ENCODE measurements at places on chromosomes 16 and 17.

GRCh38 chr17:81222620-81222905, 202 bp downstream of the CEP131 start:
- DNase-seq = no peak

DNA sequence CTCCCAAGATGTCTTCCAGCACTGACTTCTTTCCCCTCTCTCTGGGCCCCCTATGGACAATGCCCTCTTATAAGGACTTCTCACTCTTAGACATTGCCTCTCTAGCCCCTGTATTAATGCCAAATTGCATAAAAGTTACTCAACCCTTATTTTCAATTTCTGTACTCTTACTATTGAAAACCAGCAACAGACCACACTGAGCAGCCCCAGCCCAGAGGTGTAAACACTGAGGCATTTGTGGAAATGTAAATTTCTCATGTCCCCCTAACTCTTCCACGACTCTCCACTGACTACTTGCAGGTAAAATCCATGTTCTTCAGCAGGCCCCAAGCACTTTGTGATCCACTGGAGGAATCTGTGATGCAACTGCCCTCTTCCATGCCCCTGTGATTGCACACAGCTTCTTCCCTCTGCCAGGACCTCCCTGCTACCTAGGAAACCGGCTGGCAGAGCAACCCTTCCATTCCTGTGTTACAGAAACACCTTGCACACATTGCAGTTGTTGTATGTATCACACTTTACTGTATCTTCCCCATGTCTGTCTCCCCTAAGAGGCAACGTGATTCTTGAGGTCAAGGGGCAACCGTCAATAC, 4.4 kb downstream of the N4BP1 start:
- DNase-seq = no peak

DNA sequence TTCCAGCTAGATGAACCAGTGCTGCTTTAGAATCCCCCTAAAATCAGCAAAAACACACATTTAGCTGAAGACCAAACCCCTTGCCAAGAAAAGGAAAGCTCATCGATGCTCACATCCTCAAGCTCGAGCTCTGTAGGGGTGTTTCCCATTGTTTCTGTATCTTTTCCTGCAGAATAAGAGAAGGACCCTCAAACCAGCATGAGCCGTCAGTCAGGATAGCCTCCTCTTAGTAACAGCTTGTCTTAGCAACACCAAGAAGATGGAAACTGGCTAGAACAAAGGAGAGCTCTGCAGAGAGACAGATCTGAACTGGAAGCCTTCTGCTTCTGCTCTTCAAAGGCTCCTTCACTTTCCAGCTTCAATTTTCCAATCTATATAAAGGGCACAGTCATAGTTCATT, 32.0 kb downstream of the VAT1L start:
- DNase-seq = no peak

DNA sequence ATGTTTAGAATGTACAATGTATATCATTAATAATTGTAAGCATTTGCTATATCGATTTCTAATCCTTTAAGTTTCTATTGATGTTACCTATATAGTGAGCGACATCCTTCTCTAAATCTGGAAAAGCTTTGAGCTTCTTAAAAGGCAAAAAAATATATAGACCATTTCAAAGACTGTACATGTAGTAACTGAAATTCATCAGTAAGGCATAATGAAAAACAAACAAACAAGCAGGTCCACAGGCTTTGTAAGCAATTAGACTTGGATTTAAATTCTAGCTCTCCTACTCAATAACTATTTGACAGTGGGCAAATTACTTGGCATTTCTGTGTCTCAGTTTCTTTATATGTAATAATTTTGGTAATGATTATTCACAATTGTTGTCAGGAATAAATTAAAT, 51.7 kb upstream of the NACA2 start:
- DNase-seq = no peak

- no peak for DNase-seq
These were observed 25.3 kb downstream of the UBE2O start for GRCh38 chr17:76427501-76428231.

GRCh38 chr17:78715000-78715771, 66.9 kb downstream of the CYTH1 start:
- DNase-seq = no peak

- DNase-seq = no peak
These were observed 6.6 kb downstream of the SLC22A31 start for GRCh38 chr16:89193576-89194293.

- DNase-seq = no peak
These were observed 178.8 kb downstream of the SOX9 start for GRCh38 chr17:72299592-72299991.

DNA sequence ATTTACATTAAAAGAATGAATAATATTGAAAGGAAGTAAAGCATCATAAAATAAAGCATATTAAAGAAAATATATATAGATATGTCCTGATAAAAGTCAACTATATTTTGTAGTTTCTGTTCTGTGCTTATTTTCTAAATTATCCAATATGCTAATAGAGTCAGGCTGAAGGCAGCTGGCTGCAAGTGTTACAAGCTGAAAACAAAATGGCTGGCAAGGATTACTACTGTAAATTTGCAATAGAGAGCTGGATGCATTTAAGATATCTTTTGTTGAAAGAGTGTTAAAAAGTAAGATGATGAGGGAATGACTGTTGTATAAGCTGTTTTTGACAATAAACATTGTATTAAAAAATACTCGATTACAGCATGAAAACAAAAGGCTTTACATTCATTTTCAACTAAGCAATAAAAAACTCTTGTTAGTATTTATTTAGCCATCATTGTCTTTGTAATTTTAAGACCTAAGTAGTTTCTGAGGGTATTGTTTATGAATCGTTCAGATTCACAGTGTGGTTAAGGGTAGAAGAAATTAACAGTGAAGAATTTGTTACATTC, 76.3 kb downstream of the TANC2 start:
- no peak for DNase-seq
